ENCODE measurements at places on chromosomes 5 and 9.

DNA sequence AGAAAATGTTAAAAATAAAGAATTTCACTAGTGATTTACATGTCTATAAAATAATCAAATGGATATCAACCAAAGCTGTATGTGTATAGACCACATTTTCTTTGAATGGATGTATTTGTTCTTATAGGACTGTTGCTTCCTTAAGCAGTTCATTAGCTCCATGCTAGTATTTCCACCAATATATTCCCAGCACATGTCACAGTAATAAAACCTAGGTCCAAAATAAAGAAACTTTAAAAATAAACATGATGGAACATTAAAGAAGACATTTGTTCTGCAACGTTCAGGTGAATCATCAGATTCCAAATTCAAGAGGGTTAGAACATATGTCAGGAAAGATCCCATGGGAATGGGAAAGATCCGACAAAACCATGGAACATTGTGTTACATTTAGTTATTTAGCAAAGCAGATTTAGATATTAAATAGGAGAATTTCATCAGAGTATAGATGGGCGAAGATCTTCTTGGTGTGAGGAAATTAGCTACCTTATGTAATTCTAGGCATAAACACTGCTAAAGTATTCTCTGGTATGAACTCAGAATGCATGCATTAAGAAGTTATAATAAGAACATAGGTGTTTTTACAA is 490.7 kb downstream of the CDH18 start:
- no peak for DNase-seq

GRCh38 chr5:179385914-179386313 is 40.7 kb upstream of the ADAMTS2 start:
- no peak for DNase-seq

GRCh38 chr5:42993516-42994245 is 46.4 kb downstream of the ANXA2R start:
- DNase-seq, result no peak

GRCh38 chr5:145962001-145962400 is 25.6 kb downstream of the SH3RF2 start:
- no peak for DNase-seq

GRCh38 chr9:37639109-37639762 is 11.5 kb upstream of the FRMPD1 start:
- no peak for DNase-seq

DNA sequence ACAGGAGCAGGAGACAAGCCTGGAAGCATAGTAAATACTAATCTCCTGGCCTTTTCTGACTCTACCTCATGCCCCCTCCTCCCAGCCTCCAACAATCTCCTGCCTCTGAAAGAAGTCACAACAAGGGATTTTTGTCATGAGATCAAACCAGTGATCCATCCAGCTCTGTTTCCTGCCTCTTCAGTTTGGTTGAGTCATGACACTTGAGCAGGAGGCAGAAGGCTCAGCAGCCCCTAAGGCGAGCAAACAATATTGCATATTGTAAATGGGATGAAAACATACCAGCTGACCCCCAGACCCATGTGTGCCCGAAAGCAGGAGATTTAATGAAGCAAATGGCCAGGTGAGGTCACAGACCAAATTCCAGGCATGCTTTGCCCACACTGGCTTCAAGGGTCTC is 272.8 kb downstream of the GAS1 start:
- DNase-seq, result no peak

GRCh38 chr5:32230356-32231099 is 56.4 kb upstream of the GOLPH3 start:
- DNase-seq, result no peak

- peak; percentile 26 for DNase-seq
Observed at GRCh38 chr5:96651948-96652753, 10.0 kb upstream of the CAST start.

- no peak for DNase-seq
Observed at GRCh38 chr5:124713595-124713994, 32.8 kb downstream of the ZNF608 start.

DNA sequence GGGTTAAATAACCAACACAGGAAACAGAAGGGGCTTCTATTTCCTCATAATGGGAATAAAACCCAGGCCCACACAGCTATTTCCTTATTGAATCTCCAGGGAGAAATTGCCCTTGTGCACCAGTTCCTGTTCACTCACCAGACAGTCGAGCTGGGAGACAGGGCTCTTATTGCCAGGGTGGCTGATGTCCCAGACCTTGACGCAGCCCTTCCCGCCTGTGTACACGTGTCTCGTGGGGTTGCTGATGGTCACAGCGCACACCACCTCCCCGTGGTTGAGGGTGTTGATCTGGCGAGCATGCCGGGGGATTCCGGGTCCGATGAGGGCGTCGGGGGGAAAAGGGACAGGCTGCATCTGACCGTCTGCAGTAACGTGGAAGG is 96.5 kb downstream of the TLE1 start:
- DNase-seq, result no peak

DNA sequence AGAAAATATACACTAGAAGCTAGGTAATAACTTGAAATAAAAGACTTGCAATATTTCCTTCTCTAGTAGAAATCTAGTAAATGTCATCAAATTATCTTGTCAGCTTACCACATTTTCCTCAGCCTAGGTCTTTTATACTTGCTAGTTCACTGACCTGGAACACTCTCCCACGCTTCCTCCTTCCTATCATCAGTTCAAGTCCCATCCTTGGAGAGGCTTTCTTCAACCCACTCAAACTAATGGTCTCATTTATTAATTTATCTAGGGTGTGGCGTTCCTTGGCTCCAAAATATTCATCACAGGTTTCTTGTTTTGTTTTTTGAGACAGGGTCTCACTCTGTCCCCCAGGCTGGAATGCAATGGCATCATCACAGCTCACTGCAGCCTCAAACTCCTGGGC is 2.9 kb downstream of the FAM13B start:
- no peak for DNase-seq

- no peak for DNase-seq
Observed at GRCh38 chr9:131420980-131421624, 27.2 kb downstream of the PRRC2B start.

DNA sequence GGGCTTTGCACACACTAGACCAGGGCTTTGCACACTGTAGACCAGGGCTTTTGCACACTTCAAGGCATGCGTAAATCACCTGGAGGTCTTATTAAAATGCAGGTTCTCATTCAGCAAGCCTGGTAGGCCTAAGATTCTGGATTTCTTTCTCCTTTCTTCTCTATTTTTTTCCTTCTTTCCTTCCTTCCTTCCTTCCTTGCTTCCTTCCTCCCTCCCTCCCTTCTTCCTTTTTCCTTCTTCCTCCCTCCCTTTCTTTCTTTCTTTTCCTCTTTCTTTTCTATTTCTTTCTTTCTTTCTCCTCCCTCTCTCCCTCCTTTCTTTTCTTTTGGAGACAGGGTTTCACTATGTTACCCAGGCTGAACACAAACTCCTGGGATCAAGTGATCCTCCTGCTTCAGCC is 24.3 kb upstream of the CNOT6 start:
- DNase-seq, result no peak

DNA sequence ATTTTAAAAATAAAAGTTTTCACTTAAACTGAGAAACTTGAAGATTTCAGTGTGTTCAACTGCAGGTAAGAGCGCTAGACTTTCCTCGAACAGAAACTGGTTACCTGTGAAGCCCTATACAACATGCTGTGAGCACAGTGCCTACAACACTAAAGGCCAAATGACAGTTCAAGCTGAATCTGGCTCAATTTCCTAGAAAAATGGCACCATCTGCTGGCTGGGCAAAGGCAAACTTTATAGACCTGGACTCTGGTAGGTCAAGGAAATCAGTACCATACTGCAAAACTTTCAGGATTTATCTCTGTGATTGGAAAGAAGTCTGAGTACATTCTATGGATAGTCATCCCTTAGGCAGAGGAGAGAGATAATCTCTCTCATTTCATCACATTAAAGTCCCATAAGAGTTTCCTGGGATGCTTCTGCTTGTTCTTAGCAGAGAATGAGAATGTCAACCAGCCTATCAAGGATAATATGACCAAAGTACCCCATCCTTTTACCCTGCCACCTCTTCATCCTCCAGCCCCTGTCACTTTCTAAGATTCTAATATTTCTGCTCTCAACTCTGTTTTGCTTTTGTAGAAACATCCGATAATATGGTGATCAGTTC is 31.8 kb upstream of the FOXB2 start:
- peak; percentile 65 for DNase-seq

DNA sequence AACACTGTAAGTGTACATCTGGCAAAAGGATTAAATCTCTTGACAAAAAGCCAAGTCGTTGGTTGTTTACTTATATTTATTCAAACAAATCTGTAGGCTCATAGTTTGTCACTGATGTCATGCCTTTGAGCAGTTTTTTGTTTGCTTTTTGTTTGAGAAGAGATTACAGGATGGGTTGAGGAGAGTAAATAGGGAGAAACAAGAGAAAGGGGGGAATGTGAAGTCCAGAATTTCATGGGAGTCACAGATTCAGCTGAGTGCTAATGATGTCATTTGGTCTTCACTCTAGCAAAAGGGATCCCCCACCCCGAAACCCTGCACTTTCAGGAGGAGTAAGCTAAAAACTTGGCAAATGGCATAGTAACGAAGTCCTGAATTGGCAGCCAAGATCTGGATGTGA is 337.4 kb downstream of the GLIS3 start:
- DNase-seq, result no peak

- DNase-seq, result no peak
Observed at GRCh38 chr9:137226338-137227053, 806 bp upstream of the RNF224 start.

GRCh38 chr9:109755040-109755439 is 25.0 kb upstream of the PALM2AKAP2 start:
- DNase-seq, result peak; percentile 12

DNA sequence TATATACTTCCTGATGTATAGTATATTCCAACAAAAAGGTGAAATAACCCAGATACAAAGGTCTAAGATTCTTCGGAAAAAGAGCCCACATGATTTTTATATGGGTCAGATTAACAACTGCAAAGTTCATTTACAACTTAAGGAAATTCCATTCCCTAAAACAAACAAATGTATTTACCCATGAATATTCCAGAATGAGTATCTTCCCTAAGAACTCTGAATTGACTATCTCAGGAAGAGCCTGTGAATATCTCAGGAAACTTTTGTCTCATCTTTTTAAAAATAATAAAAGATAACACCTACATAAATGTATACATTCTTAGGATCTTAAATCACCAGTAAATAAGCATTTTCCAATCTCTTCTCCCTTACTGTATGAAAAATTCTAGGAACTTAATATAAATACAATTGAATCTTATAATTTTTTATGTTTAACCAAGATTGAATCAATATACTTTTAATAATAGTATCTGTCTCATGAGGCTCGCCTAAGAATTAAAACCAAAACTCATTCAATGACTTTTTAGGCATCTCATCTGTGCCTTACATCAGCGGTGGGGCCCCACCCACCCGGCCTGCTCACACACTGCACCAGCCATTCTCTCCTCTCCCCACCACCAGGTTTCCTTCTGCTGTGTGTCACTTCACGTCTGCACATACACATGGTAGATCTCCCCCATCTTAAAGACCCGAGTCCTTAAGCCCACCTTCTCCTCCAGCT is 78.1 kb downstream of the RAPGEF1 start:
- DNase-seq, result no peak

- no peak for DNase-seq
Observed at GRCh38 chr5:143972068-143972467, 160.1 kb downstream of the HMHB1 start.

DNA sequence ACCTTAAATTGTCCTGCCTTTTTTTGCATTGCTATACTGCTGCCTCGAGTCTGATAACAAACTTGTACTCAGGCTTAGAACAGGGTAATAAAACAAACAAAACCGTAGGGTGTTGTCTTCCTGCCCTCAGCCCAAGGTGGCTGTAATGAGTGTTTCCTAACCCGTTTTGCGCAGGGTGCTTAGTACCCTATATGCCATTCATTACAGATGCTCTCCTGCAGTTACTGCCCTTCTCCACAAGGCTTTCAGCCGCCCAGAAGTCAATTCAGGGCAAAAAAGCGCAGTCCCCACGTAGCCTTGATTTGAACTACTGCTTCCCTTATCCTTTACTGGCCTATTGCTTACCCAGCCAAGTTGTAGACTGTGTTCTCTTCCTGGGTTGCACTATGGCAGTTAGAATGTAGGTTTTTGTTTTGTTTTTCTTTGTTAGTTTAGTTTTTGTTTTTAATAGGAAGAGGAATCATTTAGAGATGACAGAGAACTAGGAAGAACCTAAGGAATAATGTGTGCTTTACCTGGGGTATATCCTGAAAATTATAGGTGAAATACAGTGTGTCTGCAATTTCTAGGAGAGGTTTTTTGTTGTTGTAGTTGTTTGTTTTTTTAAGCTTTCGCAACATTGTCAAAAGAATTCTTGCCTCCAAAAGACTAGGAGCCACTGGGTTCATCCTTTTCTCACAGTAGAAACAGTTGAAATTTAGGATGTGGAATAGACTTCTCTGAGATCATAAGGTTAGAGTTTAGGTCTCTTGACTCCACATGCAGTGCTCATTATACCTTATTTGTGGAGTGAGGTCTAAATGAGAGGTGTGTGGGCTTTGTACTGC is 1.3 kb downstream of the HMGXB3 start:
- peak; percentile 84 for DNase-seq

DNA sequence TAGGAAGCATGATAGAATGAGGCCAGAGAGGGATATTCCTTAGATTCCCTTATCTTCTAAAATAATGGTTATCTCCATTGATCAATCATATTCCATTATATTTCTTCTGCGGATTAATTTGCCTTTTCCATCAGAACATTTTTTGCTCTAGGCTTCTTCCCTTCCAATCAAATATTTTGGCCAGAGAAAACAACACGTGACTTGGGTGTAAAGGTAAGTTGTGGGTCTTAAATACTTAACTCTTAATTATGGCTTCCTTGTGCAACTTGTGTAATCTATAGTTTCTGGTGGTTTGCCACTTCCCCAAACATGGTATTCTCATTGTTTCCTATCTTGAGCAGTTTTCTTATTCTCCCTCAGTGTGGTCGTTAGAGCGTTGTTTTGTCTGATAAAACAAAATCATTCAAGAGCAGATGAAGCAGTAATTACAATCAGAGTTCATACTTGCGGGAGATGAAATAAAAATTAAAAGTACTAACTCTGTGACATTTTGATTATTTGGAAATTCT is 889.3 kb downstream of the MAT2B start:
- DNase-seq, result no peak

DNA sequence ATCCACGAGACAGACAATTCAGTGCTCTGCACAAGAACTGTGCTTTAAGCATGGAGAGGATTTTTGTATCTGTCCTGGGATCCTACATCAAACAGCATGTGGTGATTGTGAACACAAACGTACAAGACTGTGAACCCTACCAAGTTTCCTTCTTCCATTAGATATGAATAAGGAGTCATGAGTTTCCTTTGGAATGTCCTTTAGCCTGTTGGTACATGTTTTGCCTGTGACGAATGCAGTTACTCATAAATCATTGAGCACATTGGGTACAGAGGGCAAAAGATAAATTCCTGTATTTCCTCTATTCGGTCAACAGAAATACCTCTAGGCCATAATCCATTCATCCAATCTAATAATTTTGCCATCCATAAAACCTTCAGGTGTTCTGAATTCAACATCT is 61.5 kb downstream of the FXN start:
- DNase-seq, result no peak

GRCh38 chr5:88664645-88665044 is 218.3 kb downstream of the MEF2C start:
- DNase-seq, result no peak

- DNase-seq, result no peak
Observed at GRCh38 chr5:146345578-146346366, 7.1 kb downstream of the POU4F3 start.

GRCh38 chr9:93668261-93668871 is 92.0 kb downstream of the PHF2 start:
- no peak for DNase-seq

GRCh38 chr9:33241298-33241697 is 1.3 kb downstream of the SPINK4 start:
- no peak for DNase-seq

GRCh38 chr5:141994511-141995136 is 18.2 kb downstream of the GNPDA1 start:
- no peak for DNase-seq

- no peak for DNase-seq
Observed at GRCh38 chr5:167850911-167851310, 440.5 kb upstream of the WWC1 start.
